ENCODE measurements at places on chromosomes 11 and 22. TPM values are rescaled to one million over a fixed set of nuclear protein-coding genes. Genes with fewer than 3 reads are reported as not detected.

Gene DERL3
- under 0.01 TPM for total RNA-seq

Gene PPP2R1B
- total RNA-seq: 28.4 TPM

Gene TPBGL
- total RNA-seq: not detected

Gene ROM1
- 1.9 TPM for total RNA-seq

Gene MFRP
- total RNA-seq: not detected

Gene HBE1
- total RNA-seq: not detected

Gene SCUBE1
- not detected for total RNA-seq

Gene ANO5
- total RNA-seq: not detected

Gene OR10A2
- total RNA-seq: not detected

Gene PVALB
- total RNA-seq: not detected

Gene CYP2D6
- 0.34 TPM for total RNA-seq

Gene TMEM151A
- under 0.01 TPM for total RNA-seq

Gene TCF20
- total RNA-seq: 69.4 TPM

Gene UBASH3B
- total RNA-seq: 17.2 TPM

Gene FAM180B
- total RNA-seq: not detected

Gene APOA5
- total RNA-seq: not detected

Gene OR51A4
- not detected for total RNA-seq

Gene P4HA3
- 0.21 TPM for total RNA-seq

Gene CSF2RB
- under 0.01 TPM for total RNA-seq

Gene PRRG4
- total RNA-seq: 9.9 TPM

Gene STK33
- 0.34 TPM for total RNA-seq

Gene CARD18
- total RNA-seq: not detected

Gene OLFML1
- total RNA-seq: not detected

Gene MS4A6E
- not detected for total RNA-seq

Gene NCAPH2
- total RNA-seq: 18.4 TPM

Gene SLC22A25
- total RNA-seq: not detected

Gene RIN1
- total RNA-seq: 32.3 TPM

Gene CHRM1
- not detected for total RNA-seq

Gene XRRA1
- 10.7 TPM for total RNA-seq

Gene TRIM5
- 36.0 TPM for total RNA-seq

Gene DNAJB13
- 0.43 TPM for total RNA-seq

Gene RIC3
- 0.68 TPM for total RNA-seq

Gene NEFH
- 0.28 TPM for total RNA-seq

Gene BCO2
- total RNA-seq: 1.6 TPM

Gene SHISAL1
- under 0.01 TPM for total RNA-seq

Gene STARD10
- 142 TPM for total RNA-seq

Gene AP2A2
- total RNA-seq: 40.4 TPM

Gene ASCL2
- total RNA-seq: 0.21 TPM

Gene CNIH2
- under 0.01 TPM for total RNA-seq

Gene SLC6A5
- not detected for total RNA-seq

Gene MMP3
- 0.36 TPM for total RNA-seq

Gene NXPE1
- total RNA-seq: not detected

Gene WDR74
- 68.5 TPM for total RNA-seq

Gene PATE2
- total RNA-seq: not detected

Gene MS4A5
- not detected for total RNA-seq
